ENCODE measurements at places on chromosomes 11 and 22. TPM values are rescaled to one million over a fixed set of nuclear protein-coding genes. Genes with fewer than 3 reads are reported as not detected.
A peak's percentile ranks its signal among the peaks of the same experiment; 100 is the strongest.

GRCh38 chr22:32205974-32206773 is 1.3 kb upstream of the RFPL2 start:
- DNase-seq: peak; percentile 78

DNA sequence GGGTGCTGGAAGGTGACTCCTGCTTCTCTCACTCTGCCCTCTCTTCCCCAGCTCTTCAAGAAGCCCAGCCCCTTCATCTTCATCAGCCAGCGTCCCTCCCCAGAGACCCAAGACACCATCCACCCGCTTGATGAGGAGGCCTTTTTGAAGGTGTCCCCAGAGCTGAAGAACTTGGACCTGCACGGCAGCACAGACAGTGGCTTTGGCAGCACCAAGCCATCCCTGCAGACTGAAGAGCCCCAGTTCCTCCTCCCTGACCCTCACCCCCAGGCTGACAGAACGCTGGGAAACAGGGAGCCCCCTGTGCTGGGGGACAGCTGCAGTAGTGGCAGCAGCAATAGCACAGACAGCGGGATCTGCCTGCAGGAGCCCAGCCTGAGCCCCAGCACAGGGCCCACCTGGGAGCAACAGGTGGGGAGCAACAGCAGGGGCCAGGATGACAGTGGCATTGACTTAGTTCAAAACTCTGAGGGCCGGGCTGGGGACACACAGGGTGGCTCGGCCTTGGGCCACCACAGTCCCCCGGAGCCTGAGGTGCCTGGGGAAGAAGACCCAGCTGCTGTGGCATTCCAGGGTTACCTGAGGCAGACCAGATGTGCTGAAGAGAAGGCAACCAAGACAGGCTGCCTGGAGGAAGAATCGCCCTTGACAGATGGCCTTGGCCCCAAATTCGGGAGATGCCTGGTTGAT is 12.6 kb downstream of the IL10RA start:
- no peak for DNase-seq

DNA sequence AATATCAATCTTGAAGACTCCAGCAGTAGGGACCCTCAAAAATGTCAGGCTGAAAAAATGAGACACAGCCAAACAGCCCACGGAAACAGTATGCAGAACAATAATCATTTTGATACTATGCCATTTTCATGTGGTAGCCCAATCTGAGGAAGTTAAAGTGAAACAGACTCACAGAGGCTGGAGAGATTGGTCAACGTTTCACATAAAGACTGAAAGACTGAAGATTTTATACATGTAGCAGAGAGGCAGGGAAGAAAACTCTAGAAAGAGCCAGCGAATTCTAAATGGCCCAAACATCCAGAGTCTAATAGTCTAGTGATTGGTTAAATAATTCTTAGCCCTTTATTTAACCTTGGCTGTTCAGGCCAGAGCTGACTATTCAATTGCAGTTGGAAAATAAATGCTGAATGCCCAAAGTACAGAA is 49.4 kb downstream of the MAML2 start:
- DNase-seq: no peak

DNA sequence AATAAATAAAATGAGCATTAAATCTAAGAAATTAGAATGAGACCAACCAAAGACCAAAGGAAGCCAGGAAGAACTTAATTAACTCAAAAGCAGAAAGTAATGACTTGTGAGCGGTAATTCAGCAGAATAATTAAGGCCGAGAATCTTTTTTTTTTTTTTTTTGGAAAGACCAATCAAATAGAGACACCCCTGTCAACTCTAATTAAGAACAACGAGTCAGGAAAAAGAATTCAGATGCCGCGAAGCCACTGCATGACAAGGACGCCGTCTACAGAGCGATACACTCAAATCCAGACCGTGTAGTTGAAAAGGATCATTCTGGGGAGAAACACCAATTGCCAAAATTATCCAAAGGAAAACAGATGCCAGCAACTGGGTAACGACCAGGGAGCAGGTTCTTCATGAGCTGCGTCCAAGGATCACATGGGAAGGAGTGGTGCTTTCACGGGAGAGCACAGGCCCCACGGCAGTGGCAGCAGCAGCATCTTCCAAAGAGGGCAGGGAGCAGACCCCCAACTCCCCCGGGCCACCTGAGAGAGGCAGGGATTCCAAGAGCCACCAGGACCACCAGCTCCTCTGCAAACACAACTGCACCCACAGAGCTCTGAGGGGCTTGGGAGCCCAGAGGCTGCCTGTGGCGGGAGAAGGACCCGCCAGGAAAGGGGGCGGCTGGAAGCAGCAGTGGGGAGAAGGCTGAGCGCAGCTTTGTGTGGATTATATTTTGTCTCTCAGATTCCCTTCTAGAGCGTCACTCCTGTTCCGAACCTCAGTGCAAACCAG is 469.8 kb downstream of the BRD1 start:
- no peak for DNase-seq

- DNase-seq: no peak
Measured at GRCh38 chr11:79809487-79809886, 368.7 kb upstream of the TENM4 start.

GRCh38 chr11:123185326-123185725 is 9.7 kb downstream of the CLMP start:
- peak; percentile 54 for DNase-seq

DNA sequence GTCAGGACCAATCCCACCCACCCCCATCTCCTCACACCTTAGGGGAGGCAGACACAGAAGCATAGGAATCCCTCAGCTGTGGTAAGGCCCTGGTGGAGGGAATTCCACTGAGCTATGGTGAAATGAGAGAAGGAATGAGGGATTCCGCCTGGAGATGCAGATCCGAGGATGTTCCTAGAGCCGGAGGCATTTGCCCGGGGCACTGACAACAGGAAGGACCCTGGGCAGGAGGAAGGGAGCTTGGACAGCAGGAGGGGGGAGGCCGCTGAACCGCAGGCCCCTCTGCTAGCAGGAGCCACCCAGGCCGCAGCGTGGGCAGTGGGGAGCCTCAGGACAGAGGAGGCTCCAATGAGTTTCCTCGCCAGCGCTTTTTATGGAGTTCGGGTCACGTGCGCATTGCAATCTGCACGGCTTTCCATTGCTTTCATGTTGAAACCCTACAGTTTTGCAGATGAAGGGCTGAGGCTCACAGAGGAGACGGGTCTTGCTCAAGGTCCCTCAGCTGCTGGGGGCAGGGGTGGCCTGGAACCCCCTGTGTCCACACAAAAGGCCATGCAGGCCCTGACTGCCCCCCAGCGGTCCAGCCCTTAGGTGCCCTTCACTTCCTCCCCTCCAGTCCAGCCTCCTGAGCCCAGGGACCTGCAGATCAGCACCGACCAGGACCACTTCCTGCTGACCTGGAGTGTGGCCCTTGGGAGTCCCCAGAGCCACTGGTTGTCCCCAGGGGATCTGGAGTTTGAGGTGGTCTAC is 15.5 kb downstream of the CSF2RB start:
- peak; percentile 69 for DNase-seq

GRCh38 chr22:23401910-23402274 is 178.2 kb downstream of the IGLL1 start:
- DNase-seq: no peak

DNA sequence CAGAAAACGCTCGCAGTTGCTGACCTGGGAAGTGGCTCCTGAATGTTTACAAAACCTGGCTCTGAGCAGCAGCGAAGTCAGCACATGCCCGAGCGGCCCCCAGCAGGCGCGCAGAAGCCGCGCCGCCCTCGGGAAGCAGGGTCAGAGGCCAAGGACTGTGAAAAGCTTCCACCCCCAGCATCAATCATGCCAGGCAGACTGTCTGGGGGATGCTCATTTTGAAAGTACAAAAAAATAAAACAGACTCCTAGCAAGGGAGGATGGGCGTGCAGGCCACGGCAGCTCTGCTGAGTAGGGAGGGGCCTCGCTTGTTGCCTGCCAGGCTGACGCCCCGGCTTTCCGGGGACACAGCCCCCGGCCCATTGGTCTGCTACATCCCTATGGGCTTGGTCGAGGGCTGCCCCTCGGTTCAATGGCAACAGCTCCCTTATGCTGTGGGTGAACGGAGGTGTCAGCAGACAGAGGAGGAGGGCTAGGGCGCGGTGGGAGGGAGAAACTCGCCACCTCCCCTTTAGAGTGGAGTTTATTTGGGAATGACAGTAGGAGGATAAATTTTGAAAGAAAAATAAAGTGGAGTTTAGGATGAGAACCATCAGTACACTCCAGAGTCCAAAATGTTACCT is 37.7 kb upstream of the GNB1L start:
- DNase-seq: peak; percentile 88

GRCh38 chr22:19634226-19634975 is 79.9 kb upstream of the SEPTIN5 start:
- no peak for DNase-seq

- DNase-seq: no peak
Measured at GRCh38 chr11:115325523-115325922, 178.7 kb downstream of the CADM1 start.

- no peak for DNase-seq
Measured at GRCh38 chr11:34784318-34784841, 131.8 kb downstream of the APIP start.

GRCh38 chr11:64165481-64165841 is 452 bp downstream of the MACROD1 start:
- DNase-seq: peak; percentile 77

- DNase-seq: no peak
Measured at GRCh38 chr22:26489447-26490036, 5.9 kb downstream of the SRRD start.

DNA sequence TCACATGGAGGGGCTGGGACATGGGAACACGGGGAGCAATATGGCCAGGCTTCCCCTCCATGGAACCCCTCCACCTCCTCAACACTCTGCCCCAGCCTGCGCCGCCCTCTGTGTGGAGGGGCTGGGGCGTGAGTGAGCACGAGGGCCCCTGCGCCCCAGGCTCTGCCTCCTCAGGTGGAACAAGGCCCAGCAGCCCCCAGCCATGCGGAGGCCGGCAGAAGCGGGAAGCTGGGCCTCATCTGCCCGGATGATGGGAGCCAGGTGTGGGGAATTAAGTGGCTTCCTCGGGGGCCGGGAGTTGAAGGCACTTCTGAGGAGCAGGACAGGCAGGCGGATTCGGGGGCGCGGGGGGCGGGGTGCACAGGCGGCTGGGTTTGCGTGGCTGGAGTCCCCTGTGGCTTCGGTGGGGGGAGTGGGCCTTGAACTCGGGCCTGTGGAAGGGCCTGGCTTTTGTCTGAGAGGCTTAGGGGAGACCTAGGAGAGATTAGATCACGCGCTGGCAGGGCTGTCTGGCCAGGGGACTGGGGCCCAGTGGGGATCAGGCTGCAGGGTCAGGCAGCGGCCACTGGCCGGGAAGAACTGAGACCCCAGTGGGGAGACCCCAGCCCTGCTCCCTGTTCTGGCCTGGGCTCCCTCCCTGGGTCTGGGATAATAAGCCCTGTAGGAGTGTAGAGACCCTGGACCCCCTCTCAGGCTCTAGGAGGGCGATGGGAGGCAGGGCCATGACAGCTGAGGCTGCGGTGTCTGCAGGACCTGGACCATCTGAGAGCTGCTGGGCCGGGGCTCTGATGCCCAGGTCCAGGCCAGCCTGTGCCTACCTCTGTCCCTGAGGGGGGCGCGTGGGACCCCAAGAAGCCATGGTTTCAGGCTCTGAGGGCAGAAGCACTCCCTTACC is 13.3 kb downstream of the PRR33 start:
- peak; percentile 67 for DNase-seq

Gene MRGPRX4
- total RNA-seq: not detected

Gene MS4A5
- not detected for total RNA-seq

Gene OVOL1
- total RNA-seq: 1.4 TPM

Gene PGM2L1
- total RNA-seq: 13.4 TPM

Measured in H7 (cell line).